HTR-8/SVneo (cell line): ENCODE measurements at places on chromosomes 5 and 9.

DNA sequence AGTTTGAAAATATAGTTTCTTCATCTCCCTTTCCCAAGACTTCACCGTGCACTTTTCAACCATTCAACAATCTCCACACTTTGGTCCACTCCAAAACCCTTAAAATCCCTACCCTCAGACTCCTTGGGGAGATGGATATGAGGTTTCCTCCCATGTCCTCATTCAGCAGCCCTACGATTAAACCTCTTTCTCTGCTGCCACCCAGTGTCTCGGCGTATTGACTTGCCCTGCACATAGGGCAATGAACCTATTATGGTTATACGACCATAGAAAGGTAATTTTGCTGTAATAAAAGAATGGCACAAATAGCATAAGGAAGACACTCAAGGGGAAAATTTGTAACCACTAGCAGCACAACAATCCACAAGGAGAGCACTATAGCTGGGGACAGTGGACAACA is 803.5 kb downstream of the TLE1 start:
- DNase-seq: no peak

DNA sequence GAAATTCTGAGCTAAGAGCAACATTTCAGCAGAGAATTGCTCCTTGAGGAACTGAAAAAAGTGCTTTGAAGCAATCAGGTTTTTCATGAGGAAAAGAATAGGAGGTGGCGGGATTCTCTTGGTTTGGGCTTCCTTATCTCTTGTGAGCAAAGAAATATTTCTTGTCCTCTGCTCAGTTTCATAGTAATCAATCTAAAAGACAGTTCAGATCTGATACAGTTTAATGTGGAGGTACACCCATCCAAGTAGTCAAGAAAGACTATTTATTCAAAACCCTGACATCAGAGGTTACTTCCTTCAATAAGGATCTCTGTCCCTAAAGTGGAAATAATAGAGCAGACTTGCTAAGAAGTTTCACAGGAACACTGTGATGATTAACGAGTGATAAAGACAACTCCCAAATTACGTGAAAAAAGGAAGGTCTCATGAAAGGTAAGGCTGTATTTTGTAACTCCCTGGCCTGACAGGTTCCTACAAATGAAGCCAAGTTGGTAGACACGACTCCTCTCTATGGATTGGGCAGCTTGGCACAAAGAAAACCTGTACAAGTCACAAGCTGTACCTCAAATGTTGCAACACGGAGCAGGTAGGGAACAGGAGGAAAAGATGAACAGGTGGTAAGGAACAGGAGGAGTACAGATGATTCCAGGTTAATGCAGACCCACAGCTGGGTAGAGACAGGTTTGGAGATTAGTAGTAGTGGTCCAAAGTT is 94.1 kb downstream of the SUSD1 start:
- no peak for DNase-seq

- DNase-seq: no peak
Measured at GRCh38 chr5:123868881-123869280, 356.9 kb downstream of the CSNK1G3 start.

- no peak for DNase-seq
Measured at GRCh38 chr9:61665829-61666228, 476.0 kb downstream of the SPATA31A7 start.

- no peak for DNase-seq
Measured at GRCh38 chr5:131622633-131623032, 12.4 kb downstream of the RAPGEF6 start.

- no peak for DNase-seq
Measured at GRCh38 chr5:98813755-98814154, 40.3 kb downstream of the RGMB start.

DNA sequence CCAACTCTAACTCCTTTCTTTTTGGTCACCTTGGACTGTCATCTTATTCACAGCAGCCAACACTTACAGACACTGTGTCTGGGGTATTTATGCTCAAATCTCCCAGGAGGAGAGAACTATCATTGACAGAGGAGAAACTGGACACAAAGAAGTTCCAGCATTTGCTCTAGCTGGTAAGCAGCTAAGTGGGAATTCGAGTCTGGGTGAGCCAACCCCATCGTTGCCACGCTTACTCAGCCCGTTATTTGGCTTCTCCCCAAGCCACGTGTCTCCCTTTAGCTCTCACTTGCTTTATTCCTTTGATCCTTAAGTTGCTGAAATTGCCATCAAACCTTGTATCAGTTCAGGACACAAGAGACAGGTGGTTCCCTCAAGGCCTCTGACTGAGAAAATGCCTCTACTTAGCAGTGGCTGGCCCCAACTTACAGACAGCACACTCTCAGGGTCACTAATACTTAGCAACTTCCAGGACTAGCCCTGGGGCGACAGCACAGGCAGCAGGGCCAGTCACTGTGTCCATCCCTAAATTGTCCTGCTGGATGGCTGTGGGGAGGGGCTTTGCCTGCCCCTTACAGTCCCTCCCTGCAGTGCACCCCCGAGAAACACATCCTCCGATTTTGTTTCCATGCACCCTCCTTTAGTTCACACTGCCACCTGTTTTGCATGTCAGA is 1.4 kb downstream of the SLC36A2 start:
- DNase-seq: no peak

DNA sequence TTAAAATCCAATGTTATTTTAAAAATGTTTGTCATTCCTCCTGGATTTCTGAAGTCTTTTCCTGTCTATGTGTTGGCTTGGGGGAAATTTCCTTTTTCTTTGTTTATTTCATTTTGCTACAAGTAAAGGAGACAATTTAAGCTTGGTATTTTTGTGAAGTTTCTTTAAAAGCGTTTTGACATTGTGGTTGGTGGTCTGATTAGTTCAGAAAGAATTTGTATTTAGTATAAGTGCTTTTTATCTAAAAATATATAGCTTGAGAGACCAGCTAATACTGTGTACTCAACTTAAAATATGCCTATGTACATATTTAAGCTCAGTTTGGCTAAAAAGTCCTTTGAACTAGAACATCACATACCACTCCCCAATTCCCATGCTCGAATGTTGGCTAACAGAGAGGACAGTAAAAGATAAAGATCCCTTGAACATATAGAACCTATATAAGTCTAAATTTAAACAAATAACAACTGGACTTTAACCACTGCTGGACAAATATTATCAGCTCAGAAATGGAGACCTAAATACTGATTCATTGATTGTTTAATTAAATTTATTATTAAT is 237.6 kb downstream of the TLE4 start:
- DNase-seq: no peak

DNA sequence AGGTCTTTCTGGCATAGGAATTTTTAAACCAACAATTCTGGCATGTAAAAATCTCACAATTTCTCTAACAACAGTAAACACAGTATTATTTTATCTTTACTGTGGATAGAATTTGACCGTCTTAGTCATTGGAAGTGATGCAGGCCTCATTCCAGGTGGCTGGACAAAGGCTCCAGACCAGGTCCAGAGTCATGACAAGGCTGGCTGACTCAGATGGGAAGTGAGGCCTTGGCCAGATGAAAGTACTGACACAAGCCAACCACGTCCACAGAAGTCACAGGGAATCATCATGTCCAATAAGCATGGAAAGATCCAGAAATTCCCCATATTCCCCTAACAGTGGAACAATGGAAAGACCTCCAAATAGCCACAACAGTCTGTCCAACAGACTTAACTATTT is 12.4 kb downstream of the SPOCK1 start:
- DNase-seq: no peak

DNA sequence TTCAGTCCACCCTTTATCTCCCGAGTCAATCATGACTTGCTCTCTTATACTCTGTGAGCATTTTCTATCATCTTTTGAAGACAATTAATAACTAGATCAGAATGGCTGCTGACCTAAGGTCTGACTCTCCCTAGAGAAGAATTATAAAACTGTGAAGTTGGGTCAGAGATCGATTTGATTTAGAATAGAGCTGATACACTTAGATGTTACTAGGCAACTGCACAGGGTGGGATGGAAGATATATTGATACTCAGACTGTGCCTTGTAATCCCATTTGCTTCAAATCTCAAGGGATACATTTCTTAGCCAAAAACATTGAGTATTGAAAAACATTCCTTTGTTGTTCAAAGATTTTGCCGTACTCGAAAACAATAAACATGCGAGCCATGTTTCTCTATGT is 106.0 kb upstream of the NMUR2 start:
- DNase-seq: no peak

DNA sequence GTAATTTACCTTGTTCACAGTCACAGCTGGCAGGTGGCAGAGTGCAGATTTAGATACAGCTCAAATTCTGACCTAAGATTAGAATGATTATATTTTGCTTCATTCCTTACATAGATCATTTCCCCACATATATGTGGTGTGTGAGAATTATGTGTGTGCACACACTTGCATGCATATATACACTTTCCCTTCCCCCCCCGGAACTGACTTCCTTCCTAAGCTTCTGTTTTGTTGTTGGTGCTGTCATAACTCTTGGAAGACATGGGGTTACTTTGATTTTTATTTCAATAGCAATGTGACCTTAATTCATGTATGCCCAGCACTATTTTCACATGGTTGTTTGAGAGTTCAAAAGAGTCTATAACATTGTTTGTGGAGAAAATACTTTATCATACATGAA is 112.8 kb downstream of the CMYA5 start:
- DNase-seq: no peak

DNA sequence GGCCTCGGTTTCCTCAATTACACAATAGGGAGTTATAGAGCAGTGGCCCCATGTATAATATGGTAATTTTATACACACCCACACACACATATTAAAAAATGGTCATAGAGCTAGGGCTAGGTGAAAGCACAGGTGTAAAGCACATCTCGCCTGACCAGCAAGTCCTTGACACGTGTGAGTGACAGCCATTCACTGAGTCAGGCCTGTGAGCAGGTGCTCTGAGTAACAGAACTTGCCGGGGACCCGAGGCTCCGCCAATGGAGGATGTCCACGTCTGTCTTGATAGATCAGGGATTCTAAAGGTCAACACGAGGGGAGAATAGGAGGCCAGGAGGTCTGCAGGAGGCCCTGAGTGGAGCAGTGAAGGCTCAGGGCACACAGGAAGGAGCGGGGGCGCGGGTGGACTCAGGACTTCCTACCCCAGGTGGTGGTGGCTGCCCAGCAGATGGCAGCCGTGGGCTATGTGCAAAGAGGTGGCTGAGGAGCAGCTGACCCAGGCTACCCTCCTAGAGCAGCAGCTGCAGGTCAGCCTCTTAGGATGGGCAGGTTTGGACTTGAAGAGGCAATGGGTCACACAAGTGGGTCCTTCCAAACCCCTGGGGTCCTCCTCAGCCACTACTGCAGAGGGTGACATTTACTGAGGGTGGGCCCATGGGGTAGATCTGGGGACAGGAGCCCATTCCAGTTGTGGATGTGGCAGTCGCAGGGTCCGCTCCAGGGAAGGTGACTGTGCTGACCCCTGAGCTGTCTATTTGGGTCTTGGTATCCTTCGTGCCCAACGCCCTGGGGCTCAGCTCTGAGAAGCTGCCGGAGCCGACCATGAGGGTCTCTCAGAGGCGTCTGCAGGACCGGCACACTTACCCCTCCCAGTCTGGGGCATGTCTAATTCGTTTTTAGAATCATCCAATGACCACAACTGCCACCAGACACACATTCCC is 45.9 kb downstream of the PRRT1B start:
- peak; percentile 88 for DNase-seq

- DNase-seq: no peak
Measured at GRCh38 chr5:137890845-137891244, 1.6 kb downstream of the PKD2L2 start.

DNA sequence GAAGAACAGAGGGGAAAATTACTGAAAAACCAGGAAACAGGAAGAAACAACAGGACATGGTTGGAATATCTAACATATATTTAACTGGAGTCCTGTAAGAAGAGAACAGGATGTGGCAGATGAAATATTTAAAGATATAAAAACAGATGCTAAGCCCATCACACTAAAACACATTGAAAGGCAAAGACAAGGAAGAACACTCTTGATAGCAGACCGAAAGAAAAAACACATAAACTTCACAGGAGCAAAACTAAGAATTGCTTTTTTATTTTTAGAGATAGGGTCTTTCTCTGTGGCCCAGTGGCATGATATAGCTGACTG is 324.4 kb upstream of the ARRDC3 start:
- DNase-seq: no peak

DNA sequence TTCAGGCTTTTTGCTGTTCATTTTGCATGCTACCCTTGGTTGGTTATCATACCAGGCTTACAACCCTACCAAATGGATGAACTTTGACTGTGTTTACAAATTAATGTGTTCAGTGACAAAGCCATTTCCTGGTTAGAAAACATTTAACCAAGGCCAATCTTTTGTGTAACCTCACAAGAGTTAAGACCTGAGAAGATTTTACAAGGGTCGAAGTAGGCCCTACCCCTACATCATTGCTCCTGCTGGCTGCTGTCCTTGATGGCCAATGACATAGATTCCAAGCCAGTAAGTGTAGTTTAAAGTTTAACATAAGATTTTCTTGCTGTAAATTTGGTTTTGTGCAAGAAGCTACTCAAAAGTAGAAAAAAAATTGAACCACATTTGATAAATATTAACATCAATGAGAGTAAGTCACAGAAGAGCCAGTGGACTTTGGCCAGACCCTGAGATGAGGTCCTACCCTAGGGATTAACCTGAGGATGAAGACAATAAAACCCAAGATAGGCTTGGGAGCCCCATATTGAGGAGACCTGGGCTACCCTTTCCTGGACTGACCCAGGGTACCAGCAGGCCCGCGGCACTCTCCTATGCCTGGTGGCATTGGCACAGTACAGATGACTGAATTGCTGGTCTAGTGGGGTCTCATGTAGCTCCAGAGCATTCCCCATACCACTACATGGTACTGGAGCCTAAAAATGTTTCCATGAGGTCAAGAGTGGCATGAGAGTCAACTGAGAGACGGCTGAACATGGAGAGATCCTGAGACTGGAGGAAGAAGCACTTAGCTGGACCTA is 8.3 kb downstream of the C1QTNF3 start:
- no peak for DNase-seq

- no peak for DNase-seq
Measured at GRCh38 chr5:93998951-93999455, 257.6 kb upstream of the POU5F2 start.

DNA sequence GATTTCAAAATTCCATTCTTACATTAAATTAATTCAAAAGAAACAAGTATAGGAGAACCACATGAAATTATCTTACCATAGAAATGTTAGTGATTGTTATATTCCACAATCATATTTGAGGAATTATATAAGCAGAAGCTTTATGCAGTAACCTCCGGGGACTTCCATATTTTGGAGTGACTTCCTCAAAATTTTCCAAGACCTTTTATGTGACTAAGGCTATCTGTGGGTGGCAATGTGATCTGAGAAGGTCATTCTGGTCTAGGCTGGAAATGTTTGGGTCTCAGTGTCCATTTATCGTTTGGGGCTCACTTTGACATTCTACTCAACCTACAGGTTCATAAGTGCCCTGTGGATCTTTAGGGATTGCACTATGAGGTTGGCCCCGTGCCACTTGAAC is 776.6 kb downstream of the CDH12 start:
- no peak for DNase-seq

- peak; percentile 84 for DNase-seq
Measured at GRCh38 chr9:3906437-3907213, 380.8 kb upstream of the RFX3 start.
